Effector memory CD8-positive, alpha-beta T cell (primary cell): ENCODE measurements at places on chromosomes 11 and 22.

GRCh38 chr11:26078231-26078821 is 253.6 kb upstream of the ANO3 start:
- DNase-seq: no peak

DNA sequence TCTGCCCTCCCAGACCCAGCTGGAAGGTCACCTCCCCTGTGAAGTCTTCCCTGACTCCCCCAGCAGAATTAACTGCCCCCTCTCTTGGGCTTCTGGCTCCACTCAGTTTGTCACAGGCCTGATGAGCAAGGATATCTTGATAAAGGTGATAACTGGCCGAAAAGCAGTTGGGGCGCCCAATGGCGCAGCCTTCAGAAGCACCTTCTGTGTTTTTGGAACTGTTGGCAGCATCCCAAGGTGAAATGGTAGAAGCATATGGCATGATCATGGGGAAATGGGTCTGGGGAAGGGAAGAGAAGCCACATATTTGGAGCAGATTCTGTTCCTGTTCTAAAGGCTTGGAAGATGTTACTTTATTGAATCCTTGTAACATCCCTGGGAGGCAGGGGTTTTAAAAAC is 2.8 kb upstream of the TAB1 start:
- no peak for DNase-seq

- no peak for DNase-seq
These were observed 25.4 kb downstream of the THOC5 start for GRCh38 chr22:29528144-29528543.

DNA sequence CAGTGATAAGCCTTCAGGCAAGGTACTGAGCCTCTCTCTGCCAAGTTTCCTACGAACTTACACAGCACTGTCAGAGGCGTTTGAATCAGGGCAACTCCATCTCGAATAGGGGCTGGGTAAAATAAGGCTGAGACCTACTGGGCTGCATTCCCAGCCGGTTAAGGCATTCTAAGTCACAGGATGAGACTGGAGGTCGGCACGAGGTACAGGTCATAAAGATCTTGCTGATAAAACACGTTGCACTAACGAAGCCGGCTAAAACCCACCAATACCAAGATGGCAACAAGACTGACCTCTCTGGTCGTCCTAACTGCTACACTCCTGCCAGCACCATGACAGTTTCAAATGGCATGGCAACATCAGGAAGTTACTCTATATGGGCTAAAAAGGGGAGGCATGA is 20.4 kb upstream of the POGLUT3 start:
- DNase-seq: no peak

DNA sequence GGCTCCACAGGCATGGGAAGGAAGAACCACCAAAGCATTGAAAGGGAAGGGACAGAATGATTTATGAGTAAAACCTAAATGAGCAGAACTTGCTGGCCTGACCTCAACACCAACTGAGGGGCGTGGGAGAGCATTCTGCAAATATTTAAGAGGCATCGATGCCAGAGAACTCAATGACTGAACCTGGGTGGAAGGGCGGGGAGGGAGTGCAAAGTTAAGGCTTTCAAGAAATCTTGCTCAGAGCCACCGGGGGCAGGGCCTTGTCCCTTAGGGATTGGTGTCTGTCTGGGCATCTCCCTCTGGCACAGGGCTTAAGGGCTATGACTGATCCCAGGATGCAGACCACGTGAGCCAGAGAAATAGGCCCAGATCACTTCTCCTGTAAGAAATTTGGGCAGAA is 137.1 kb downstream of the ADAMTS15 start:
- no peak for DNase-seq

DNA sequence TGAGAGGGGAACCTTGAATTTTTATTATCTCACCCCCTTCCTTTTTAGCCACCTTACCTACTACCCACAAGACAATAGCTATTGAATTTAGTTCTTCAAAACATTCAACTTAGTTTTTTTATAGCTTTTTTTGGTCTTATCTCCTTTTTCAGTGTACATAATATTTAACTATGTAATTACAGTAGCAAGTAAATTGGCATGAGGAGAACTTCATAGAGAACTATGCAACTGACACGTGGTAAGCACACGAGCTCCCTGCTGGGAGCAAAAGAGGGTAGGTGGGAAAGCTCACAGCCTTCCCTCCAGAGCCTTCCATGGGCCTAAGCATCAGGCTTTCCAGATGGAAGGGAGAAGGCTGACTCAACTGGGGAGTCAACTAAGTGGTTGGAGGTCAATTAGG is 22.1 kb upstream of the ZDHHC13 start:
- no peak for DNase-seq
